ENCODE measurements at places on chromosomes 7 and 10.
A peak's percentile ranks its signal among the peaks of the same experiment; 100 is the strongest.

GRCh38 chr7:44881066-44881600 is 4.2 kb downstream of the PURB start:
- no peak for DNase-seq

- DNase-seq, result no peak
These were observed 43.5 kb downstream of the TLL2 start for GRCh38 chr10:96470116-96470743.

DNA sequence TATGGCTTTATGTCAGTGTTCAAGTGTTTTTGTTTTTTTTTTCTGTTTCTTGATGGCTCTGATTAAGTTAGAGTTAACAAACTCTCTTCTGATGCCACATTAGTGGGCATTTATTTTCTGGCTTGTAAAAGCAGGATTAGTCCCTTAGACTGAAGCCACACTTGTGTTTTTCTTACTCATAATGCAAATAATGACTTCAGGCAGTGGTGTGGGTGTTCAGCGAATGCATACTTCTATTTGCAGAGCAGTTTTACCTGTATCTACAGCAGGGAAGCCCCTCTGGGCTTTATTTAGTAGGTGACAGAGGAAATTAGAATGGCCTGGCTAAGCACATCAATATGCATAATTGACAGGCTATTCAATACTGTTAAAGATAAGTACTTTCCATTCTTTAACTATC is 79.9 kb downstream of the CNNM2 start:
- DNase-seq, result no peak

- DNase-seq, result no peak
These were observed 331.6 kb upstream of the HPS1 start for GRCh38 chr10:98778277-98778759.

GRCh38 chr7:149604521-149604920 is 106.9 kb upstream of the ZNF746 start:
- no peak for DNase-seq

GRCh38 chr10:17742918-17743317 is 9.1 kb upstream of the TMEM236 start:
- DNase-seq, result peak; percentile 58

GRCh38 chr7:94109556-94109955 is 105.4 kb upstream of the BET1 start:
- no peak for DNase-seq

GRCh38 chr10:2118201-2118600 is 380.9 kb upstream of the ADARB2 start:
- no peak for DNase-seq

GRCh38 chr10:1267148-1267547 is 211.0 kb downstream of the WDR37 start:
- DNase-seq, result no peak

DNA sequence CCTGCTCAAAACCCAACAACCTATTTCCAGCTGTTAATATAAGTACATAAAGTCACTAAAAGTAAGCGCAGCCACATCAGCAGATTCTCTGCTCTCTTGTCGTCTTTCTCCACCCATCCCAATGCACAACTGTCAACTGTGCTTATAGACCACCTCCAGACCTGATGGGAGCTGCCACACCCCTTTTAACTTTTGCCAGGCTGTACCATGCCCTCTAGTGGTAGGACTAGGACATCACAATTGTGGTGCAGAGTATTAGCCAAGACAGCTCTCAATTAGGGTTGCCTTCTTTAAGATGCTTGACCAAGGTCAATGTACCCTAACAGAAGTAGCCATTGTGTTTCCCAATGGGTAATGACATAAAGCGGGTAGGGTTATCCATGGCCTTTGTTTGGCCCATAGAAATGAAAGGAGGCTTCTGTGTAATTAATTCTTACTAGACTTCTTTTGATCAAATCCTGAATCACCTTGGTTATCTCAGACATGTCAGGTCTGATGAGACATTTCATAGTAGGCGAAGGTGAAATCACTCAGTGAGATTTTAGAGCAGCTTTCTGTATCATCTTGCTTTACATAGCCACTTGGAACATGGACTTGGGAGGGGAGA is 68.1 kb downstream of the SCRN1 start:
- DNase-seq, result peak; percentile 6

GRCh38 chr7:158351051-158351450 is 236.6 kb downstream of the PTPRN2 start:
- DNase-seq, result no peak

DNA sequence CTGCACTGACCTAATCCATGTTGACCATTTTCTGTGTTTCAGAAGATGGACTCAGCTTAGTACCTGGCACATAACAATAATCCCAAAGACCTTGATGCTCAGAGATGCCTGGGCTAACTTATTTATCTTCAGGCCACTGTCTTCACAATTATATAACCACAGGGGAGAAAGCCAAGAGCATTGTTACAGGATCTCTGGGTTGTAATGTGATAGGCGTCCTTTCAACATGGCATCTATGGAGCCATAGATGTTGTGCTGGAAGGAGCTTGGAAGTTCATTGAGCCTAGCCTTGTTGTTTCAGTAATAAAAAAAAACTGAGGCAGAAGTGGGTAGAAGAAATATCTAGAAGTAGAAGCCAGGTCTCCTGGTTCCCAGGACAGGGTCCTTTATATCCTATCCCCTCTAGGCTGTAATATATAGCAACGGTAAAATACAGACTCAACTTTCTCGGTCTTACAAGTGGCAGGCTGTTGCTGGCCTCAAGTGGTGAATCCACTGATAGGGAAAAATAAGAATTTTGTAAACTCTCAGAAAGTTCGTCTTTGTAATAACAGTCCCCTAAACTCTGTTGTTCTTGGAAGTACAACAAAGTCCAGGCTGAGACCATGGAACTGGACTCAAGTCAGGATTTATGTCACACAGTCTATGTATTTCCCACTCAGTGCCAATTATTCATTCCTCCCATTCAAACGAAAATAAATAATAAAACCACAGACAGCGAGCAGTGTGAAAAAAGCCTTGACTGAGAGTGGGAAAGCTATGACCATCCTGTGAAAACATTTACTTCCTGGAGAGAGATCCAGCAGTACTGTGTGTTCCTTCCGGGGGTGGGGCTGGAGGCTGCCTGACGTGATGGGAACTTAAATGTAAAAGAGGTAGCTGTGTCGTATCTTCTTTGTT is 277.6 kb downstream of the REEP3 start:
- no peak for DNase-seq

GRCh38 chr10:50991456-50992355 is 82.6 kb upstream of the PRKG1 start:
- DNase-seq, result no peak

GRCh38 chr10:120195984-120196712 is 260.9 kb upstream of the PLPP4 start:
- DNase-seq, result no peak

DNA sequence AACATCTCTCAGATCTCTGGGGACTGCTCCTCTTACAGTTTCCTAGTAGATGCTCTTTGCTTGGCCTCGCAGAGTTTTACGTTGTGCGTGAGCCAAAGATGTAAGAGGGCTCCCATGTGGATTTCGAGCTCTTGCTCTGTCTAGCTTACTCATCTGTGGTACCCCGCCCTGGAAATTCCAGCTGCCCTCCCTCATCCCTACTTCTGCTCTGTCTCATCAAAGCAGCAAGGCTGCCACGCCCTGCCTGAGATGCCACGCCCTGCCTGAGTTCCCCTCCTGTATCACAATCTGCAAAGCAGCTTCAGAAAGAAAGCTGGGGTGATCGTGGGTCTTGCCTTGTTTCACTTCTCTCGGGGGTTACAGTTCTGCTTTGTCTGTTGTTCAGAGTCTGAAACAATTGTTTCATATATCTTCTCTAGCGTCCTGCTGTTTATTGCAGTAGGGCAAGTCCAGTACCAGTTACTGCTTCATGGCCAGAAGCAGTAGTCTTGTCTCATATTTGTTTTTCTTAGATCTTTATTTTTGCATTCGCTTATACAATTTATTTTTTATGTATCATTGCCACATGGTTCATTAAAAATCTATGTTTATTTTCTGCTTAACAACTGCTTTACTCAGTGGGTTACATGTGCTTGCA is 36.1 kb upstream of the CCNY start:
- no peak for DNase-seq

Measured in activated CD4-positive, CD25-positive, alpha-beta regulatory T cell treated with anti-CD3 and anti-CD28 coated beads, Interleukin-2, amount 50 U/mL, for 16 hours (primary cell).